NCI-H1417 (cell line): ENCODE measurements at places on chromosomes 3 and 15.

- DNase-seq = peak; percentile 10
These were observed 251.7 kb downstream of the KCNMB2 start for GRCh38 chr3:178787960-178788359.

DNA sequence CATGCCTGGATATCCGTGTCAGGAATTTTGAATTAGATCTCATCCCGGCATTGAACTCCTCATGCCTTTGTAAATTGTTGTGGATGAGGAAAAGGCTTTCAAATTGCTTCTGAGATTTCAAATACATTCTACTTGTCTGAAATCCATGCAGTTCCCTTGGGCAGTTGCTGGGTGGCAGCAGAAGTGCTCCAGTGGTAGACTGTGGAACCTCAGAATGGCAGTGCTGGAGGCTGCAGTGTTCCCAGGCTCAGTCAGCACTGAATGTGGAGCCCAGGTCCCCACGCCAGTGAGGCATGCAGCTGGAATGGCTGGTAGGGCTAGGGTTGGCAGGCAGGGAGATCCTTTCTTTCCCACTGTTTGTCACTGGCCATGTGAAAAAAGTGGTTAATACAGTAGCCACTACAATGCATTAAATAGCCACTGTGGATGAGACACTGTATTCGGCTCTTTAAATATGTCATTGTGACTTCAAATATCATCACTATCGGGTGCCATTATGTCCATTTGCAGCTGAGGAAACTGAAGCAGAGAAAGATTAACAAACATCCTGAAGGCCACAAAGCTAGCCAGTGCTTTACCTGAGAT, 98.6 kb downstream of the TPRG1 start:
- DNase-seq = peak; percentile 68

DNA sequence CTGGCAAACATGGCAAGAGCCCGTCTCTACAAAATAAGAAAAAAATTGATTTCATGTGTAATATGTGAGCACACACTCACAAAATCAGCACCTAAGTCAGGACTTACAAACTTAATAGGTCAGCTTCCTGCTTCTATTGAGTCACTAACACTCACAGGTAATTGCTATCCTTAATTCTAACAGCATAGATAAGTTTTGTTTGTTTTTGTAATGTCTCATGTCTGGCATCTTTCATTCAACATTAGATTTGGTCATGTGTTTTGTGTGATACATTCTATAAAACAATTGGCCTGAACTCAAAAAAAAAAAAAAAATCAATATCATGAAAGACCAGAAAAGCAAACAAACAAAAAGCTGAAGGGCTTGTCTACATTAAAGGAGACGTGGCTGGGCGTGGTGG, 564.7 kb downstream of the AGBL1 start:
- peak; percentile 58 for DNase-seq

- DNase-seq = no peak
These were observed 204.1 kb downstream of the THRB start for GRCh38 chr3:24290596-24290995.

DNA sequence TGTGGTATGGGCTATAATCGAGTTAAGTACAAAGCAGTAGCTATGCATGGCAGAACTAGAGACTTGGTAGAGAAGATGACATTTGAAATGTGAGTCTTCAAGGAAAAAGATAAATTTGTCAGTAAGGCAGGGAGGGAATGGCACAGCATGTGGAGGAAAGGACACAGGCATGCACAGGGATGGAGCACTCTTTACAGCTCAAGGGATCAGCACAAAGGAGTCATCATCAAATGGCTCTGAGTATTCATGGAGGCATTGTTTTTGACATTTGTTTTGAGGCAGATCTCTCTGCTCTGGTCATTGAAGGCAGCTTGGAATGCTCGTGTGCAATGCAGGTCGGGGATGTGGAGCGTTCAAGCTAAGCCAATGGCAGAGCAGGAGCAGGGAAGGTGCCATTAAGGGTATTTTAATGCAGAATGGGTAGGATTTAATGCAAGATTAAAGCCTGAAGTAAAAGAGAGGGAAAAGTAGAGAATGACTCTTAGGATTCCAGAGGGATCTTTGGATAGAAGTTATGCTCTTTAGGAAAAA, 213.0 kb downstream of the MYRIP start:
- no peak for DNase-seq

GRCh38 chr3:11072631-11073030, 80.1 kb downstream of the SLC6A1 start:
- no peak for DNase-seq

DNA sequence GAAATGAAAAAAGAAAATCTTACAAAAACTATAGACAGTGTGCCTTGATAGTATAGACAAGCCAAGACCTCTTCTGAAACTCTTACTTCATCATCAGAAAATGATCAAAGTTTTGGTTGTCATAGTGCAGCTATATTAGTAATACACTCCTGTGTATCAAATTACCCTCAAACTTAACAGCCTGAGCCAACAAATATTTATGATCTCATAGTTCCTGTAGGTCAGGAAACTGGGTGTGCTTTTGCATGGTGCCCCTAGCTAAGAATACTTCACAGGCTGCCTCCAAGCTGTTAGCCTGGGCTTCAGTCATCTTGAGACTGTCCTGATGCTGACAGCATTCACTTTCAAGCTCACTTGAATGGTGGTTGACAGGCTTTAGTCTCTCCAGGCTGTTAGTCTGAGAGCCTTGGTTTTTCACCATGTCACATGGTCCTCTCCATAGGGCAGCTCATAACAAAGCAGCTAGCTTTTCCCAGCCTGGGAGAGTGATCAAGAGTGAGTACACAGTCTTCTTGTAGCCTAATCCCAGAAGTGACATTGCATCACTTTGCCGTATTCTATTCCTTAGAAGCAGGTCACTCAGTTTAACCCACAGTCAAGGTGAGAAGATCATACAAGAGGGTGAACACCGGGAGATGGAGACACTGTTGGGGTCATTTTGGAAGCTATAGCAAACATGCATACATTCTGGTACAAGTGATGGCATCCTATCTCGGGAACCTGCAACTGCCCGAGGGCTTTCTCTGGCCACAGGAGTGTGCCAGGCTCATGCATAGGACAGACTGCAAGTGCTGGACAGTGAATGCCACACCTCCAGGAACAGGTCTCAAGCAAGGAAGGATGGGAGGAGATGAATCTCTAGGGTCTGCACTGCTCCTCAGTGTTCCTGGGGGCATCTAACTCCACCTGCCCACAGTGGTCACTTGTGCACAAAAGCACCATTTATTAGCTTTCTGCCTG, 173.4 kb upstream of the CADPS start:
- DNase-seq = no peak

GRCh38 chr3:157290766-157291165, 130.8 kb upstream of the CCNL1 start:
- DNase-seq = no peak

DNA sequence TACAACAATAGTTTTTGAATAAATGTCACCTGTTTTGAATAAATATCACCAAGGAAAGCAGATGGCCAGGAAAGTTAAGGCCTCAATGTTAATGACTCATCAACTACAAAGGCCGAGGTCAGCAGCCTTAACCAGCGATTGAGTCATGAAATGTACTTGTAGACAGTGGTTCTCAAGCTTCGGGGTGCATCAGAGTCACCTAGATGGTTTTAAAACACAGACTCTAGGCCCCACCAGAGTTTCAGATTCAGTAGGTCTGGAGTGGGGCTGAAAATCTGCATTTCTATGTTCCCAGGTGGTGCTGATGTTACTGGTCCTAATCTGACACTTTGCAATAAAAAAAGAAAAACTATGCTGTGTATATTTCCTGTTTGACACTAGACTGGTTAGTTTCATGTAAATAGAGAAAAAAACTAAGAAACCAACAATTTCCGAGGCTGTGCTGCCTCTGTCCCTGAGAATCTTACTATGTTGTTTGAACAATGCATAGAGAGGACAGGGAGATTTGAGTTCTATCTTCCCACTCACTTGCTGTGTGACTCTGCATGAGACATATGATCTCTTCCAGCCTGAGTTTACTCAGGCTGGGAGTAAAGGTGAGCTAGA, 9.8 kb downstream of the RAB27A start:
- DNase-seq = no peak

DNA sequence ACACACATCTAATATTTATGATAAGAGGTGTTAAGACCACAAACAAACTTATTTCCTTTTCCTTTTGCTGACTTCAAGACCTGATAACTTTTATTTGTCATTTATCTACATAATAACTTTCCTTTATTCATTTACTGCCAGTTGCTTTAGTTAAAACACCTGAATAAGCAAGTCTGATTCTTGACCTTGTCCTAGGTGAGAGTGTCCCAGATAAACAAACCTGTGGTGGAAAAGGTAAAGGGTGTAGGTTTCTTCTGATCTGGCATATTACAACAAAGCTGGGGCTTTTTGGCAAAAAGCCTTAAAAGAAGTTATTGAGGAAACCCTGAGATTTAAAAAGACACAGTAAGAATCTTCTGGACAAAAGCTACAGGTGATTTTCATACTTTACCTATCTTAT, 191.5 kb downstream of the ZBBX start:
- no peak for DNase-seq

- no peak for DNase-seq
These were observed 4.2 kb downstream of the PLSCR1 start for GRCh38 chr3:146540236-146540635.

DNA sequence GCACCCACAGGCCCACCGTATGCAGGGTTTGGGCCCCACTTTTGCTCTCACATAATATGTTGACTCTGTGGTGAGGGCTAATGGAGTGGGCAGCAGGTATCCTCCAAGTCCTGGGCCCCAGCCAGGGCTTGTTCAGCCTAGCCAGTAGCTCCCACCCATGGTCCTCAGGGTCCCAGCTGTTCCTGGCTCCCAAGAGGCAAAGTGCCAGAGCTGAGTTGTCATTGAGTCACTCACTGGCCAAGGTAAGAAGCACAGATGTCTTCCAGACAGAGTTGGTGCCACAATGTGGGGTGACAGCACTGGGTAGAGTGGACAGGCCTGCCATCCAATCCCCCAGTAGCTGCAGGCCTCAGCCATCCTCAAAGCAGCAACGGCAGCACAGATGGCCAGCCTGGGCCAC, 4.3 kb downstream of the SHF start:
- DNase-seq = no peak

DNA sequence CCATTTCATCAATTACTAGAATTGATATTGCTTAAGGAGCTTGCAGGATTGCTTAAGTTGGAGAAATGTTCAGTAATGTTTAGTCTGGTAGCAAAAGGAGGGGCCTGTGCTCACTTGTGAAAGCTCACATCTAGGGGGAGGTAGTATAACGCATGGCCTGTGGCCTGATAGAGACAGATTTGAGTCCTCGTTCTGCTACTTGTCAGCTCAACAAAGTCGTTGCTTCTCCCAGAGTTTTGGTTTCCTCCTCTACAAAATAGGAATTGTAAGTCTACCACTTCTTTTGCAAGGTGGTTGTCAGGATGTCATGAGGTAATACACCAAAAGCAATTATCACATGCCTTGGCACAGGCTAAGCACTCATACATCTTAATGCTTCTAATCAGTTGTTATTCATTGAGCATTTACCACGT, 1.3 kb downstream of the ST3GAL6 start:
- no peak for DNase-seq

- no peak for DNase-seq
These were observed 33.6 kb upstream of the SYNPR start for GRCh38 chr3:63244486-63244885.

GRCh38 chr15:65020419-65020818, 9.0 kb downstream of the MTFMT start:
- DNase-seq = no peak

DNA sequence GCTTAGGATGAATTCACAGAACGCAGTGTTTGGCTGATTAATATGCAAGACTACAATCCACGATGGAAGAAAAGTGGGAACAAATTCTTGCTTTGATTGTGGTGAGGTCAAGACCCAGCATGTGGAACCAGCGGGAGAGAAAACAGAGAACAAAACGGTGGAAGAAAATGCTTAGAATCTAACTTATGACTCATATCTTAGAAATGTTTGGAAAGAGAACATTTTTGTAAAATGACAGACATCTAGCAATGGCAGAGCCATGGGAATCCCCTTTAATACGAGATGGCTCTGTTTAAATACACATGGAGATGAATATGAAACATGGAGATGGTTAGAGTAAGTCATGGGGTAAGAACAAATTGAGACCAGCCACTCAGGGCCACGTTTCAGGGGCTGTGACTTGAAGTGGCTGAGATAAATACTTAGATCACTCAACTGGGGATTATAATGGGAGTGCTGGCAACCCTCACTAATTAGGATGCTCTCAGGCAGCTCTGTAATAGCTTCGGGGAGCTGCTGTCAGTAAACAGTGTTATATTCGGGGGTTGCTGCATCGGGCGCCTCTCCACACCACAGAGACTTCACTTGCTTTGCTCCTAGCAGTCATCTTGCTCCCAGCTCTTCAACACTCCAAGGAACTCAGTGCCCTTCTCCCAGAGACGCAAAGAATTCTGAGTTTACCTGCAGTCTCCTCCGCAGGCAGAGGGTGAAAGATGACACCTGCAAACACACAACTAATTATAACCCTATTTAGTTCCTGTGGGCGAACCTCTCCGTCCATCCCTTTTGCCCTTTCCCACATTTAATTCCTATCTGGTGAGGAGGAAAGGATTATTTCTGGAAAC, 68.0 kb upstream of the ONECUT1 start:
- peak; percentile 36 for DNase-seq
